Osteocyte (in vitro differentiated cells): ENCODE measurements at places on chromosomes 2 and 18. TPM values are rescaled to one million over a fixed set of nuclear protein-coding genes. Genes with fewer than 3 reads are reported as not detected.

ITGA4 gene
- 5.7 and 6.5 TPM in 2 replicates for total RNA-seq

CNRIP1 gene
- 33.9 and 35.9 TPM in 2 replicates for total RNA-seq

GRHL1 gene
- total RNA-seq: 0.32 and 0.81 TPM in 2 replicates

KATNAL2 gene
- 7.1 and 7.9 TPM in 2 replicates for total RNA-seq

DOCK10 gene
- total RNA-seq: 13.1 and 15.2 TPM in 2 replicates

CELF4 gene
- total RNA-seq: not detected in 2 replicates

ZSWIM2 gene
- total RNA-seq: not detected in 2 replicates

CNTNAP5 gene
- total RNA-seq: not detected in 2 replicates

OTOS gene
- not detected in 2 replicates for total RNA-seq

COLEC11 gene
- total RNA-seq: not detected in 2 replicates

REEP1 gene
- 0.16 TPM in 1 of 2 replicates, not detected in the other for total RNA-seq
